ENCODE measurements at places on chromosomes 12 and 14.

DNA sequence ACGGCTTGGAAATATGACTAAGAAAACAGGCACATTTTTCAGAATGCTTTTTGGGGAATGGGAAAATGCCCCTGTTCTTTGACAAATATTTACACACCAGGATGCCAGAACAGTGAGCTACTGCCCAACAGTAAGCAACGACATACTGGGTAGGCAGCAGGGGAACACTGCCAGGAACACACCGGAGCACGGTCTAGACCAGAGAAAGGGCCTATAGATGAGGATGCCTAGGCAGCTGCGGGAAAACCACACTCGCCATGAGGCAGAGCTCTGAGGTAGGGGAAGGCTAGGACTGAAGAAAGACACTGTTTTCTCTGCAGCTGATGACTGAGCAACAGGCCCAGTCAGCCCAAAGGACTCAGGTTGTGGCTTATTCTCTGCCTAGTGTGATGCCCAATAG is 45.9 kb upstream of the COL2A1 start:
- DNase-seq: no peak

DNA sequence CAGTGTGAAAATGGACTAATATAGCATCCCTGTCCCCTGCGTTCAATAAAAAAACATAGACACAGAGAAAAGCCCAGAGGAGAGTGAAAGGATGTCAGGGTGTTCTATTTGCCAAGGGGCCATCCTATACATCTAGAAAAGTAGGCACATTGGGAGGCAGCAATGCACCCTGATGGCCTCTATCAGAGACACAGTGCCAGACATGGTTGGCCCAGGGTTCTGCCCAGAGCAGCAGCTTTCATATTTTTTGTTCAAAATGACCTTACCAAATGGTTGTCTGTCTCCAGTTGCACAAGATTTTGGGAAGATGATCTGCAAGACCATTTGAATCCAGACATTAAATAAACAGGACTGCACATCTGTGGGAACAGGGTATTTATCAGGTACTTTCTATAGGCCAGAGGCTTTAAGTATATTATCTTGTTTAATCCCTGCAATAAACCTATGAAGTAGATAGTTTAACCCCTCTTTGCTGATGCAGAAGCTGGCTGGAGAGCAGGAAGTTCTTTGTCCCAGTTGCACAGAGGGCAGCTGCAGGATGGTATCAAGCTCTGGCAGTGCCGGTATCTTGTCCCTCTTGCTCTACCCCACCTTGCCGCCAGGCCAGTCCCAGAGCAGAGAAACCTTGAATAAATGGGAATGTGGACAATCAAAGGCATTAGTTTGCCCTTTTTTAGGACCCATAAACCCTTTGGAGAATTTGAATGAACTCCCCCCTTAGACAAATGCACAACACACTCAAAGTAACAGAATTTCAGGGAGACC is 171.8 kb upstream of the PWP1 start:
- no peak for DNase-seq

- no peak for DNase-seq
These were observed 91.8 kb upstream of the PWP1 start for GRCh38 chr12:107593713-107594381.

- peak; percentile 86 for DNase-seq
These were observed 18.2 kb upstream of the CACNA2D4 start for GRCh38 chr12:1936406-1937320.

DNA sequence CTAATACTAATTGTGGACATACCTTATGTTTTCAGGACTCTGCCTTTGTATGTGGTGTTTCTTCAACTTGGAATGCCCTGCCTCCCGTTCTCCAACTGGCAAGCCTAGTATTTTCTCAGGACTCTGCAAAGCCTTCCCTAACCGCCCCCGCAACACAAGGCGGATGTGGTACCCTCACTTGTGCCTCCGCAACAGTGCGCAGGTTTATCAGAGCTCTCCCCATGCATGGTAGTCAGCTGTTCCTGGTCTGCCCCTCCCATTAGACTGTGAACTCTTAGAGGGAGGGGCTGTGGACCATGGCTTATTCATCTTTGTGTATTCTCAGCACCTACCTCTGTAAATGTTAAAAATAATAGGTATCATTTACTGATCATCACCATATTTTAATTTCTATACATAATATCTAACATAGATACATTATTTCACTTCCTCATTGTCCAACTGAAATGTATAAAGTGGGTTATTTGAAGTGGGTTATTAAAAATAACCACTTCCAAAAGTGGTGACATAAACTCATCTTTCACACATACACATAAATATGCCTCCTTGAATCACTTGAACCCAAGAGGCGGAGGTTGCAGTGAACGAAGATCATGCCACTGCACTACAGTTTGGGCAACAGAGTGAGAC is 9.0 kb downstream of the LPAR5 start:
- peak; percentile 45 for DNase-seq

GRCh38 chr14:103427485-103428443 is 42.5 kb downstream of the MARK3 start:
- no peak for DNase-seq

- DNase-seq: no peak
These were observed 235.5 kb upstream of the PDE3A start for GRCh38 chr12:20132818-20133217.

- no peak for DNase-seq
These were observed 1.8 kb upstream of the IAPP start for GRCh38 chr12:21370845-21371449.

DNA sequence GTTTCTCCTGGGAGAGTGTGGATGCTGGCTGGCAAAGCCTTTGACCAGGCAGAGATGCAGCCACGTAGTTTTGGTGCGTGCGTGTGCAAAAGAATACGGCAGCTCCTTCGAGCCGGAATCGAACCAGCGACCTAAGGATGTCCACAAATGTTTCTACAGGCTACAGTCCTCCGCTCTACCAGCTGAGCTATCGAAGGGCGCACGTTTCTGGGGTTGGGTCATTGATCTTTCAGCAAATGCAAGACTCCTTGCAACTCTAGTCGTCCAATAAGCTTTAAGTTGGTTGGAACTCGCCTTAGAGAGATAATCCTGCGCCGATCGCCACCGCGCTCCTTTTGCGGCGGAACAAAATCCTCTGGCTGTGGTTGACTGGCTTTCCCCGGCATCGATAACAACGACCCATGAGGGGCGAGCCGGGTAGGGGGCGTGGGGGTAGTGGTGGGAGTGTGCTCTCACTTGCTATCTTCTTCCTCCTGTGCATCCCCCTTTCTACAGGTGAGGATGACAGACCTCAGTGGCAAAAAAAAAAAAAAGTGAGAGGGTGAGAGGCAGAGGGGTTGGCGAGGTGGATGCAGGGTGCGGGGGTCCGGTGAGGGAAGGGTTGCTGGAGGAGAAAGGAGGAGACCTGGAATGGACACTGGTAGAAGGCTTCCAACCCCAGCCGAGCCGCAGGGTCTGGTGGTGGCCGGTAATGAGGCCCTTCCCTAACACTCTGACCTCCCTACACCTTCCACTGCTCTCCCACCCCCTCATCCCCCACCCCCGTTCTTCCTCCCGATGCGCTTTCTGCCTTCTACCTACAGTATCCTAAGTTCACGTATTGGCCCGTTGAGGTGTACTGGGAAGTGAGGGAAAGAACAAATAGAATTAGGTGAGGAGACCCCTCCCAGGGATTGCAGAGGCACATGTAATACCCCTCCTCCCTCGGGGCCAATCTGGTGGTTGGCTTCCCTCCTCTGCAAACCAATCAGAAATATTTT is 11.8 kb upstream of the OR6S1 start:
- no peak for DNase-seq

DNA sequence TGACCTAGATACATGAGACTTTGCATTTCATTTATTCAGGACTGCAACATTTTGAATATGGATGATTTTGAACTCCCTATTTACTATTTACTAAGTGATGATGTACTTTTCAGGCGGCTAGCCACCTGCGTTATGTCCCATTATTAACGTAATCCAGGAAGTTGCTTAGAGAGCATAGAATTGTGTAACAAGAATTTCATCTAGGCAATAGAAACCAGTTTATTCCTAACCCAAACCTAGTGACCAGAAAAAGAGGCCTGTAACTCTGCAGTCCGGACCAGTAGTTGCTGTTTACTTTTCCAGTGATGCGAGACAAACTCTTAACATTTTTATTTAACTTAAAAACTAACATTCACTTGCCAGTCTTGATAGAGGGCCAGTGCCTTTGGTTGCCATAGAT is 12.3 kb downstream of the NUDT4 start:
- no peak for DNase-seq

DNA sequence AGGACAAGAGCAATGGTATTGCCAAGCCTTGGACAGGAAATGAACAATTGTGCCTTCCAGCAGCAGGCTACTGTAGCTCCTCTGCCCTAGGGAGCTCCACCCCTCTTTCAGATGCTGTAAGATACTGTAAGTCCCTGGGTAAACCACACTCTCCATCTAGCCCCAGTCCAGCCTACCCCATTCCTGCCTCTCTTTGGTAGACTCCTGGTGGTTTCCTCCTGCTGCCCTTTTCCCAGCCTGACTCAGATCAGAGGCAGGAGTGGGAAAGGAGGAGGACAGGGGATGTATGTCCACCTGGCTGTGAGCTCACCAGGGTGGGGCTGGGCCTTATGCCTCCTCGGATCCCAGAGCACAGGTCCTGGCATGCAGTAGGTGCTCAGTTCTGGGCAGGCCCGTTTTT is 174.6 kb downstream of the ESRRB start:
- no peak for DNase-seq

DNA sequence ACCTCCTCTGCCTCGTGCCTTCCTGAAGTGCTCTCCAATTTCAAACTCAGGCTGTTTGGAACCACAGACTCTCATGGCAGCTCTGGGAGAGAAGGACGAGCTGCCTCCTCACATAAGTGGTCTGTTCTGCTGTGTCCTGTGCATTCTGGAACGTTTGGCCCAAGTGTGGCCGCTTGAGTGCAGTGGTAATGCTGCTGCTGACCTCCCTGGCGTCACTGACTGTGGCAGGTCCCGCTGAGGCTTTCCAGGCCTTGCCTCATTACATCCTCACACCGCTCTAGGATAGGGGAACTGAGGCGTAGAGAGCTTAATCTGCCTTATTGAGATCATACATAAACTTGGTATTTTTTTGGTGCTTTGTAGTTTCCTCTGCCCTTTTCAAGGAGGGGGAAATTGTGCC is 14.2 kb downstream of the CCDC92 start:
- no peak for DNase-seq

DNA sequence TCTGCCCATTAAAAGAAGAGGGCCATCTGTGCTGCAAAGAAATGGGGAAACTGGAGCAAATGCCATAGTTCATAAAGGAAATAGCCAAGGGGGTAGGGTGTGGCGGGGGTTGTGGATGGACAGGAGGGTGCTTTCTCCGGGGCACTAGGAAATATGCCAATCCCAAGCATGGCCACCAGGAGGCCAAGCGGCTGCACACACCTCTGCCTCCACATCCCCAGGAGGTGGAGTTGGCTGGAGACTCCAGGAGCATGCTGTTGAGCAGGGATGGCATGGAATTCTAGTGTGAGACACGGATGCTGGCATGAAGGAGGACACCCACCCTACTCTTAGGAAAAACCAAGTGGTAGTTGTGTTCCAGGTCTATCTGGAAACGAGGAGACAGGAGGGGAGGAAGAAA is 25.2 kb downstream of the NID2 start:
- peak; percentile 54 for DNase-seq

DNA sequence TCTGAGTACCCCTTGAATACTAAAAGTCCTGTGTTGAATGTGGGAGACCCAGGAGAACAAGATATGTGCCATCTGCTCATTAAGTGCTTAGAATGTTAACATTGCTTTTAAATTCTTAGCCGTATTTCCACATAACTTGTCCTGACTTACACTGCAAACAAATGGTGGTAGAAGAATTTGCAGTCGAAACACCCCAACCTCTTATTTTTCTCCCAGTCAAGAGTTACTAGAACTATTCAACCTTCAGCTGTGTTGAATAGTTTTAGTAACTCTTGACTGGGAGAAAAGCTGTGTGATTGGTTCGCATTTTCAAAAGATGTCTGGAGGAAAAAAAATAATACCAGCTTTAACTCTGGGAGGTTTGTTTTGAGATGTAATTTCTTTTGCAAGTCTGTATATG is 7.6 kb upstream of the SPX start:
- DNase-seq: no peak

DNA sequence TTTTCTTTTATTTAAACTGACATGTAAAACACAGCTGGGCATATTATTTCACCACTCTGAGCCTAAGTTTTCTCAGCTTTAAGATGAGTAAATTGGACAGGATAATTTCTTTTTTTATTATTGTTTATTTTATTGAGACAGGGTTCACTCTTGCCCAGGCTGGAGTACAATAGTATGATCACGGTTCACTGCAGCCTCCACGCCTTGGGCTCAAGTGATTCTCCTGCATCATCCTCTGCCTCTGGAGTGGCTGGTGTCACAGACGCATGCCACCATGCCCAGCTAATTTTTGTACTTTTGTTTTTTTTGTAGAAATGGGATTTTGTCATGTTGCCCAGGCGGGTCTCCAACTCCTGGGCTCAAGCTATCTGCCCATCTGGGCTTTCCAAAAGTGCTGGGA is 12.7 kb downstream of the BMAL2 start:
- DNase-seq: no peak

- no peak for DNase-seq
These were observed 3.3 kb downstream of the ERP27 start for GRCh38 chr12:14935031-14935430.

- no peak for DNase-seq
These were observed 206.4 kb downstream of the CRADD start for GRCh38 chr12:93883436-93884154.

DNA sequence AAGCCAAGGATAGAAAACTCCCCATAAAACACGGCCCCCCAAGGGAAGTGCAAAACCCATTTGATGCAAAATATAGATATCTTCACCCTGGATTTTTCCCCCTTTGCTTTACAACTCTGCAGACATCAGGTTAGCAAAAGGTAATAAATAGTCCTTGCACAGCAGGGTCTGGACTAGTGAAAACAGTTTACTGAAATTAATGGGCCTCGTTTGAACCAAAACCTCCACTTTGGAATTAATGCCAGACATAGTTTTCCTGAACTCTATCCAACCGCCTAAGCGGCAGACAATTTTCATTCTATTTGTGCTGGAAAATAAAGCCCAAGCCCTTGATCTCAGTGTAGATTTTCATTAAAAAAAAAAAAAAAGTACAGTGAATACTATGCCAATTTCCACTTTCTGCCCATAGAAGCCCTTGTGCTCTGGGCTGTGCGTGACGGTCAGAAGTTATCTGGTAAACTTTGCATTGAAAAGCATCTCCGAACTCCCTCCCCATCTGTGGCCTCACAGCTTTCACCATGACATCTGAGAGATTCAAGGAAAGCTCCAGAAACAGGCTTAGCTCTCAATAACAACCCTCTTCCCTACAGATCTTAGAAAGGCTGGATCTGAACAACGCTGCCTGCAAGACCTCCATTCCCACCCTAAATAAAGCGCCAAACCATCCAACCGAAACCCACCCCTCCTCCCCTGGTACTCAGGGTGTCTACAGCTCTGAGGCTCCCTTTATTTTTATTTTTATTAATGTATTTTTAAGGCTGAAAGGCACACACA is 11.0 kb upstream of the IRF2BPL start:
- no peak for DNase-seq
